Panc1 (cell line): ENCODE measurements at places on chromosomes 12 and 14.

GRCh38 chr14:33967138-33967537 lies 16.3 kb upstream of the EGLN3 start:
- no peak for DNase-seq

- DNase-seq = no peak
These were observed 214.6 kb downstream of the ATXN7L3B start for GRCh38 chr12:74752215-74752614.

GRCh38 chr12:99111600-99111999 lies 466.5 kb downstream of the APAF1 start:
- no peak for DNase-seq

DNA sequence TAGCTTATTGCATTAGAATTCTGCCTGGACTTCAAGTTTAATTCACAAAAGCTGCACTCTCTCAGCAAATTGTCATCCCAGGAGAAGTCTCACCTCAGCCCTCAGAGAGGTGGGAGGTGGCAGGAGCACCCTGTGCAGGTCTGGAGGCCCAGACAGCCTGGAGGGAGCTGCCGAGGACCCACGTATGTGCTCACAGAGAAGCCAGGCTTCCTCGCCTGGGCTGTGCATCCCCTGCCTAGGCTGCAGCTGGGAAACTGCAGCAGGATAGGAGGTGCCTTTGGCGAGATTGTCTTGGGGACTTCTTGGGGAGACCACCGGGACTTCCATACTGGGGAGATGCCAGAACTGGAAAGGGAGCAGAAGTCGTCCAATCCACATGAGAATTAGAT lies 8.8 kb downstream of the CPNE6 start:
- no peak for DNase-seq

- no peak for DNase-seq
These were observed 46.0 kb downstream of the FAM222A start for GRCh38 chr12:109759595-109759994.

DNA sequence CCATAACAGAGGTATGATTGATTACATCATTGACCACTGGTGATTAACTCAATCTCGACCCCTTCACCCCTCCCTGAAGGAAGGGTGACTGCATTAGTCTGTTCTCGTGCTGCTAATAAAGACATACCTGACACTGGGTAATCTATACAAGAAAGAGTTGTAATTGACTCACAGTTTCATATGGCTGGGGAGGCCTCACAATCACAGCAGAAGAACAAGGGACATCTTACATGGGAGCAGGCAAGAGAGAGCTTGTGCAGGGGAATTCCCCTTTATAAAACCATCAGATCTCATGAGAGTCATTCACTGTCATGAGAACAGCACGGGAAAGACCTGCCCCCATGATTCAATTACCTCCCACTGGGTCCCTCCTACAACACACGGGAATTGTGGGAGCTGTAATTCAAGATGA lies 55.9 kb upstream of the TMCC3 start:
- no peak for DNase-seq

DNA sequence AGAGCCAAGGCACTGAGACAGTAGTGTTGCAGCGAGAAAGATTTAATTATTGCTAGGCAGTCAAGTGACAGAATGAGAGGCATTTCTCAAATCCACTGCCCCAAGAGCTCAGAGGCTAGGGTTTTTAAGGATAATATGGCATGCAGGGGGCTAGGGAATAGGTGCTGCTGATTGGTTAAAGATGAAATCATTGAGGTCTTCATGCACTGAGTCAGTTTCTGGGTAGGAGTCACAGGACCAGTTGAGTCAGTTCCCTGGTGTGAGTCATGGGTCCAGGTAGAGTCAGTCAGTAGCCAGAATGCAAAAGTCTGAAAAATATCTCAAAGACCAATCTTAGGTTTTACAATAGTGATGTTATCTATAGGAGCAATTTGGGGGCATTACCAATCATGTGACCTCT lies 323.8 kb downstream of the RGS6 start:
- DNase-seq = no peak

GRCh38 chr14:72701237-72701565 lies 192.7 kb downstream of the DPF3 start:
- DNase-seq = no peak

GRCh38 chr14:72599579-72600470 lies 294.1 kb downstream of the DPF3 start:
- no peak for DNase-seq

DNA sequence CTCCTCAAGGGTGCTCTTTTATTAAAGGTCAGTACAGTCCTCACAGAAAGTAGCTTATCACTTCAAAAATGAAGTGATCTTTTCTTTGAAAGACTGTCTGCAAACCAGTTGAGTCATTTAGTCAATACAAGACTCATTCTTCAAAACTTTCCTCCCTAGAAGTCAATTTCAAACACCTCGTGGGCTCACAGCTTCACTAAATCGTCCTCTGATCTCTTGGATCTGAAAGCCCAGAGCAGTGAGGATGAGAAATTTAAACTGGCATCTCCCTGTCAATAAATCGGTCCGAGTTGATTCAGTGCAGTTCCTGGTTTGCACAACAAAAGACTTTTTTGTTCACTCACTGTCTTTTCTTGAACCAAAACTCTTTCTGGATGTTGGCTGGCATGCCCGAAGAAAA lies 44.5 kb downstream of the NUAK1 start:
- DNase-seq = no peak

DNA sequence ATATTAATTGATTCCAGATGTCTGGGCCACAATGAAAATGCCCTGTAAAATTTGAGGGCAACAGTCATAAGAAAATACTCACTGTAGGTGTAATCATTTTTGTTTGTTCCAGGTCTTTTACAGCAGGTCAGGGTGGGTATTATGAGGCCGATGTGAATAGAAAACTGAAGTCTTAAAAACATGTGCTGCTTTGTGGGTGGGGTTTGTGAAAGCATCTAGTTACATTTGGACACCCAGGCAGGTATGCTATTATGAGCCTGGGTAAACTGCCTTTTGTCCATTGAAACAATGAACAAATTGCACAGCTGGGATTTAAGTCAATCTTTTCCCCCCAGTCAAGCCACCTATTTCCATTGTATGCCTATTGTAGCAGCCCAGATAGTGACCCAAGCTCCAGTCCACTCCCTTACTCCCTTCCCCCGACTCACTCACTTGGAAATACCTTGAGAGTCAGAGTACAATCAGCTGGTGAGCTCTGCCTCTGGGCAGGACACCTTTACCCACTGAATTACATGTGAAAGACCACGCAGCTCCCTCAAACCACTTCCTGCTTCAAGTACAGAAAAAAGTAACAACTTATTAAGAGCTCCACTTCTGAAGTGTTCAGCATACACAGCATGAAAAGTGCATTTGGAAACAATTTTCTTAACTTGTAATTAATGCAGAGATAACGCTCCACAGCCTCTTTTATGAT lies 1.8 kb downstream of the IGF1 start:
- no peak for DNase-seq

- DNase-seq = no peak
These were observed 26.8 kb upstream of the VPS33A start for GRCh38 chr12:122293081-122293480.

GRCh38 chr14:96363751-96364336 lies 518 bp downstream of the GSKIP start:
- DNase-seq = no peak

GRCh38 chr14:48731260-48731659 lies 854.9 kb downstream of the RPS29 start:
- no peak for DNase-seq

- DNase-seq = no peak
These were observed 17.5 kb downstream of the BCL11B start for GRCh38 chr14:99254328-99255009.

GRCh38 chr12:19759227-19759626 lies 319.9 kb downstream of the AEBP2 start:
- no peak for DNase-seq

DNA sequence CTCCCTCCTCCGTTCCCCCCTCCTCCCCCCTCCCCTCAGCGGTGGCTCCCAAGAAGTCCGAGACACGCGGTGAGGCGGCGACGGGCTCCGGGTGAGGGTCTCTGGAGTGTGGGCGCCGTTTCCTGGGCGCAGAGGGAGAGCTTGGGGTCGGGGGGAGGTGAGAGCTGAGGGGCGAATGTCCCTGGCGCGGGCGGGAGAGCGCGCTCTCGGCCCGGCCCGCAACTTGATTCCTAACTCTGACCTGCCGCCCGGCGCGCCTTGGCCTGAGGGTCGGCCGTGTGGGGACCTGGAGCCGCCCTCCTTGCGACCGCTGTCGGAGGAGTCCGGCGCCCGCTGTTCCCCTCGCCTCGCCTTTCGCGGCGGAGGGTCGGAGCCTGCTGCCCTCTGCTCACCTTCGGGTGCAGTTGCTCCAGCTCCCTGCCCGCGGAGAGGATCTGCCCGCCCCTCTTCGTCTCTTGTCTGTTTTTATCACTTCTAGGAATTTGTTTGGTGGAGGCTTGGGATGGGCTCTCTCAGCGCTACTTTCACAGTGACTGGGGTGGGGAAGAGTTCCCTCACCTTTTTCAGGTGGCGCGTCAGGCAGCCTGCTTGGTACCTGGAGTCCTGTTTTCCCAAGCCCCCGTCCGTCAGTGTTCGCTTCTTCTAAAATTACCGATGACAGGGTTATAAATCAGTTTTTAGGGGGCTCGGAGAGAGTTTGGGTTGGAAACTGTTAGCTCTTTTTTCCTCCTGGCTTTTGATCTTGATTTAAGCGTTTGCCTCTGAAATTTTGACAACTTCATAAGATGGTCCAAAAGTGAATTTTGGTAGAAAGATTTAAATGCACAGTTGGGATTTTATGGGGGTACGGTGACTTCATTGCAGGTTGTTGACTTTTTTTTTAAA lies 495 bp downstream of the ADIPOR2 start:
- DNase-seq = no peak

DNA sequence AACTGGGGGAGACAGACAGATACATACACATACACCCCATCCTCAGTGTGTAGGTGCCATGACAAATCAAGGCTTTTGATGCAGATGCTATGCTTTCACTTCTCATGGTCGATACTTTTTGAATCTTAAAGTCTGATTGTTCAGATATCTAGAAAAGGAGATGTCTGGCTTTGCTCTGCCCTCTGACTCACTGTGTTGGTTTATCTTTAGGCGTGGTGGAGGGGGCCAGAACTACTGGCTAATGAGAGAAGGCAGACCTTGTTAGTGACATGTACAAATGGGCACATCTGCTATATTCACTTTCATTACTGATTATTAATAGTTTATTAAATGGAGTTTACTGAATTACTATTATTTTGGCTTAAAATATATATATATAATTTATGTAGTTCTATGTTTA lies 444.3 kb upstream of the RGS6 start:
- DNase-seq = no peak

DNA sequence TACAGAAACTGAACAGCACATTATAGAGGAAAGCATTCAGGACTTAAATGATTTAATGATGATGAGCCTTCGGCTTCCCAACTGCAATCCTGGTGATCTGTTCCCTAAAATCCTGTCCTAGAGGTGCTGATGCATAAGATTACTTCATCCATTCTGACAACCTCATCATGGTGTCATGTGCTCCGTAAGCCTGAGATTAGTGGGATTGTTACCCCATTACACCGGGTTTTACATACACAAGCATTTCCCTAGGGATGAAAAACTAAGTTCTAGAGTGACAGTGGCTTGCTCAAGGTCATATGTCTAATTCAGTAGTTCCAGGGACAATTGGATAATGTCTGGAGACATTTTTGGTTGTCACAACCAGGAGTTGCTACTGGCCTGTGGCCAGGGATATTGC lies 2.5 kb upstream of the RNASE13 start:
- no peak for DNase-seq

- no peak for DNase-seq
These were observed 63.8 kb downstream of the C12orf42 start for GRCh38 chr12:103431950-103432349.
